ENCODE measurements at places on chromosomes 3 and 15.

DNA sequence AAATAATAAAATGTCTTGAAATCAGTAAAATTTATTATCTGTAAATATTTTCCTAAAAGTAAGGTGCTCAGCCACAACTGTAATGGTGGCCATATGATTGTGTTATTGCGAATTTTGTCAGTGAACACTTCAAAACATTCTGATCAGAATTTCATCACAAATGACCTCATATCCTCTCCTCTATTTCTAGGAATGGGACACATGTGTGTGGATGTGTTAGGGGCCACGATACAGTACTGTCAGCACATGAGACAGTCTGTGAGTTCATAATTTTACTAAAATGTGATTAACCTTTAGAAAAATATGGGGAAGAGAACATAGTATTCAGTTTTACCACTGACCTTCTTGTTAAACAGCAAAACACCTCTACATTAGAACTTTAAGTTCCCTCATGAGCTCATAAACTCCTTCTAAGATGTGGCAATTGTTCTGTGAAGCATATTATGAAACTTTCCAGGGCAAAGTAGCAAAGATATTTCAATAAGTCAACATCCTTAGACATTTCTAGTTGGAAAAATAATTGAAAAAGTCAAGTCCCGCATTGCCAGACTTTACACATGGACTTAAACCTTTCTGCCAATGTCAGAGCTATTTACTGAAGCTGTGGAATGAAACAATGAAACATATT, 158.2 kb upstream of the ABI3BP start:
- DNase-seq = no peak

GRCh38 chr3:31433679-31433992, 99.1 kb upstream of the STT3B start:
- DNase-seq = no peak

DNA sequence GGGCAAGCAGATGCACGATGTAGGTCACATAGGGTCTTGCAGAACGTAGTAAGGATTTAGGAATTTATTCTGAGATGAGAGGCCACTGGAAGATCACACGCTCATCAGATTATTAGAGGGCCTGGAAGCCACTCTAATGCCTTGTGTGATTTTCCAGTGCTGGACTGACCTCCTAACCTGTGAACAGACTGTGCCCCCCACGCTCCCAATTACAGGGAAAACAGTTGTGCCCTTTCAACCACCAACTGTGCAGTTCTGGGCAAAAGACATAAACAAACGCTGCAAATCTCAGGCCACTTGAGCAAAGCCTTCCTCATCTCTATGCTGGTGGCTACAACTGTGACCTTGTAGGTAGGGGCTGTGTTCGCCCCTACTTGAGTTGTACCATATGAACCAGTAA, 48.2 kb upstream of the BOC start:
- no peak for DNase-seq

GRCh38 chr3:148992027-148992634, 791 bp downstream of the GYG1 start:
- peak; percentile 58 for DNase-seq

GRCh38 chr15:79644091-79644490, 212.0 kb downstream of the MINAR1 start:
- no peak for DNase-seq

DNA sequence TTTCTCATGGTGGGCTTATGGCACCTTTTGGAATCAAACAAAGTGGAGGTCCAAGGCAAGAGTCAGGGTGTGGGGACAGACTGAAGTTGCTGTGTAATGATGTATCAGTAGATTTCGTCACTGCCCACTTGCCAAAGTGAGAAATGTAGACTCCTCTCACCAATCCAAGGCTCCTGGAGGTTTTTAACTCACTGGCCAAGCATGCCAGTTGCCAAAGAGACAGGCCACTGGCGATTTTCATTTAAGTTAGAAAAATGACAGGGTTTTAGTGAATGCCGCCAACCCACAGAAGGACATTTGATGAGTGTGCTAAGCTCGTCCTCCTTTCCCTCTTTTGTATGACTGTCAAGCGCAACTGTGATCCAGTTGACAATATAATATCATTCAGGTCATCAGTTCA, 209.2 kb downstream of the FEZF2 start:
- no peak for DNase-seq

DNA sequence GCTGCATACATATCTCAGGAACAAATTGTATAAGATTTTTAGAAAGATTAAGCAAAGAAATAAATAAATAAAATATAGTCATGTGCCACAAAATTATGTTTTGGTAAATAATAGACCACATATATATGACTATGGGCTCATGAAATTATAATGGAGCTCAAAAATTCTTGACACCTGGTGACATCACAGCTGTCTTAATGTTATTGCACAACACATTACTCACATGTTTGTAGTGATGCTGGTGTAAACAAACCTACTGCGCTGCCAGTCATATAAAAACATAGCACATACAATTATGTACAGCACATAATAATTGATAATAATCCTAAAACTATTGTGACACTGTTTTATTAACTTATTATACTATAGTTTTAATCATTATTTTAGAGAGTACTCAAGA, 1159.1 kb downstream of the SI start:
- no peak for DNase-seq

- no peak for DNase-seq
Measured at GRCh38 chr3:47440131-47440530, 35.6 kb downstream of the SCAP start.

DNA sequence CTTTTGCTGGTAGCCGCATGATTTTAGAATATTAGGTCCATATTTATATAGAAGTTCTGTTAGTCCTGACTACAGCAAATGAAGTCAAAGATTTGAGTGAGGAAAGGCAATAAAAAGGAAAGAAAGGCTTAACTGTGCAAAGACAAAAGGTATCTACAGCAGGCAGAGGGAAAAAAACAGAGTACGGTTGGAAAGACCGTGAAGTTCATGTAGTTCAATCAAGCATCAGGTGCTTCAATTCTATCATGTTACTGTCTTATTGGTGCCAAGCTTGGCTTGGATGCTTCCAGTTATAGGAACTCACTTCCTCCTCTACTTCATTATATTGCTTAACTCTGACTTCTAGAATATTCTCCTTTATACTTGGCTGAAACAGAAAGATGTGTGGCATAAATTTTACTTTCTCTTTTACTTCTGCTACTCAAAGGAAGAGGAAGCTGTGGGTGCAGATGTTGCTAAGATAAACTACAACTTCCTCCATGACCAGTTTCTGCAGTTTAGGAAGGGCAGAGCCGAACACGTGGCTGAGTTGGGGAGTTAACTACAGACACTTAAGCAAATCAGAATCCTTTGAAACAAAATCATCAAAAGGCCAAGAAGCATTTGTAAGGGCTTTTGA, 72.6 kb upstream of the ZBED2 start:
- peak; percentile 89 for DNase-seq

DNA sequence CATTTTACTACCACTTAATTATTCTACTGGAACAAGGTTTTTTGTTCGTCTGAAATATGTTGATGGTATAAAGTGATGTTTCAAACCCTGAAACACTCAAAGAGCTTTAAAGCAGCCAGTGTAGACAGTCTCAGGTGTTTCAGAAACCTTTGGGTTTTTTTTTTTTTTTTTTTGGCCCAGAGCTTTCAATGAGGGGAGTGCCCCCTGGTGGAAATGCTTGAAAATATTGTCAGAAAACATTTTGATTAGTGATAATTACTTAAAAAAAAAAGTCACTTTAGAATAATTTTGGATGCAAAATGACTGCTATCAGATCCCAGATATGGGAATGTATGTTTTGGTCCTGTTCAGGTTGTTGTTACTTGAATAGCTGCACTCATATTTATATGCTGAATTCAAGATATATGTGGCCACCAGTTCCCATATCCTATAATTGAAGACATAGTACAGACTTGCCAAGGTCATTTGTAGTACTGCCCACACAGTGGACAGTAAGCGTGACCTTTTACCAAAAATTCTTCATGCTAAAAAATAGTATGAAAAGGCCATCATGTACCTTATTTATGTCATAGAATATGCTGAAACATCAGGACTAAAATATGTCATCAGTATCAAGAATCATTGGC, 35.9 kb downstream of the SATB1 start:
- no peak for DNase-seq

DNA sequence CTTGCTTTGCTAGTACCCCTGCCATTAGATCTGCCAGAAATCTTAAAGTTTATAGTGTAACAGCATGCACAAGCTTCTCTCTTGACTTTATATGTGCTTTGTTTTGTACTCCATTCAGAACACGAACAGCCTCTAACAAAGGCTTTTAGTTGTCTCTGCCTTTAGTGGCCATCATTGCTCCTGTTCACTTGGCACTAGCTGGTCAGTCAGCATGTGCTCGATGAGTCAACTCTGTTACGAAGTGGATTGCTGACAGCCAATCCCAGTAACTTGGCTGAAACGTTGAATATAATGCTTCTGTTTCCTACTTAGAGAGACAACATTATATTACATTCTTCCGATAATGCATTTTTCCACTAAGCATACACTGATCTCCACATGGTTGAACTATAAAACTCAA, 349.2 kb downstream of the NAALADL2 start:
- no peak for DNase-seq

- no peak for DNase-seq
Measured at GRCh38 chr3:47961815-47962606, 54.2 kb downstream of the MAP4 start.

DNA sequence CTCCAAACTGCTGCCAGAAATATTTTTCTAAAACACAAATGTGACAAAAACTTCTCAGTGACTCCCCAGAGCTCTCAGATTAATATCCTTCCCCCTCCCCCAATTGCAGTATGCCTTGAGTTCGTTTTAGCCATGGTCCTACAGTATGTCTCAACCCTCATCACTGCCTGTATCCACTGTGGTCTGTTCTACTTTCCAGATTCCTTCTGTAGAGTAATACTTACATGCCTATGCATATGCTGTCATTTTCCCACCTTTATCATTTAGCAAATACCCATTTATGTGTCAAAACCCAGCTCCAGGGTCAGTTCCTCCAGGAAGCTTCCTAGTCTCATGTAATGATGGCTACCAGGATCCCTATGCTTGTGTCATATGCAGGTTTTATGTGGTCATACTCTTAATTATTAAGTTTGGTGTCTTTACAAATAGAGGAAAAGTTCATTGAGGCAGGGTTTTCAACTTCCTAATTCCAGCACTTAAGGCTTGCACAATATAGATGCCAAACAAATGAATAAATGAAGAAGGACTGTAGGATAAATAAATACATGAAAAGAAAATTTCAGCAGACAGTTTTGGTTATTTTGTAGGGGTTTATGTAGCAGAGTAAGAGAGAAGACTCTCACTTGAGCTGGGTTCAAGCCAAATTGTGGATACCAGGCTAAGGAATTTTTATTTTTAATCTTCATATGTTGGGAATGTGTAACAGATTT, 170.8 kb downstream of the ALCAM start:
- DNase-seq = no peak

DNA sequence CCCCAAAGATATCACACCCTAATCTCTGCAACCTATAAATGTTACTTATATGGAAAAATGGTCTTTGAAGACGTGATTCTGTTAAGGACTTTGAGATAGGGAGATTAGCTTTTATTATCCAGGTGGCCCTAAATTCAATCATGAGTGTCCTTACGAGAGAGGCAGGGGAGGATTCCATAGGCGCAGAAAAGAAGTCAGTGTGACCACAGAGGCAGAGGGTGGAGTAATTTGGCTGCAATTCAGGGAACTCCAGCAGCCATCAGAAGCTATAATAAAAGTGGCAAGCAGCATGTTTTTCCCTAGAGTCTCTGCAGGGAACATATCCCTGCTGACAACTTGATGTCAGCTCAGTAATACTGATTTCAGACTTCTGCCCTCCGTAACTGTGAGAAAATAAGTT, 315.2 kb upstream of the ROBO2 start:
- DNase-seq = no peak

GRCh38 chr15:69897471-69898237, 200.1 kb downstream of the TLE3 start:
- no peak for DNase-seq

DNA sequence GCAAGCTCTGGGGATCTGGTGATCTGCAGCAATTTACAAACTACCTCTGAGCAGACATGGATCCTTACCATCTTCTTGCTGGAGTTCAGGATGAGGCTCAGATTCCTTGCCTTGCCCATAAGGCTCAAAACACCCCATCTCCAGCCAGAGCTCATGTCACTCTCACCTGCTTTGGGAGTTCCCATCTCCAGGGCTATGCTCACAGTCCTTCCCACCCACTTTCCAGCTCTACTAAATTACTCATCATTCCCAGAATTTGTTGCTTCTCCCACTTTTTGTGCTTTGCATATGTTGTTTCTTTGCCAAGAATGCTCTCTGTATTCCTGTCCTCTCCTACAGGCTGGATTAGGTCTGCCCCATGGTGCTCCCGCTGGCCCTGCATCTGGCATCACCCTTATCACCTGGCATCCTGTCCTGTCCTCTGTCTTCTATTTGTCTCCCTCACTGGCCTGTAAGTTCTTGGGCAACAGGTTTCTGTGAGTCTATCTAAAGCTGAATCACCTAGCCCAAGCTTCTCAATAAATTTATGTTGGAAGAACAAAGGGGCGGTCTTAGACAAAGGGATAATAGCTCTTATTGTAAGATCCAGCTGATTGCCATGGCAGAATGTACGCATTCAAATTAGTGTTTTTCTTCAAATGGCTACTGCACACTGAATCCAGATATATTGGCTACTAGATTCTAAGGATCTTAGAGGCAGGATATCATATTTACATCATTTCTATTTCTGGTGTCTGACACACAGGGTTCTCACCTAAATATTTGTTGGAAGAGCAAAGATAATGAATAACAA, 179.2 kb downstream of the CLSTN2 start:
- no peak for DNase-seq

DNA sequence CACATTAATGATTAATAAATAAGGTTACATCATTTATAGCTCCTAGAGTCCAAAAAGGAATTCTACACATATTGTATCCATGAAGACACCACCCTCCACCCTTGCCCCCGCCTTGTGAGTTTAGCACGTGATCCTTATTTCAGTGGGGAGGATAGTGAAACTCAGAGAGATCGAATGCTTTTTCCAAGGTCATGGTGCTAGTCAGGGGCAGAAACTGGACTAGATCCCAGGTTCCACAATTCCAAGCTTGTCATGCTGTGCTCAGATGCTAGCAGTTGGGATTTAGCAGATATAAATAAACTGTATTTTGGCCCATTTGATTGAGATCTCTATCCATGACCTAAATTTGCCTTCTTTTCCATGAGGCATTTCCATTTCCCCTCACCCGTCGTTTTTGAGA, 227.4 kb upstream of the THRB start:
- no peak for DNase-seq

DNA sequence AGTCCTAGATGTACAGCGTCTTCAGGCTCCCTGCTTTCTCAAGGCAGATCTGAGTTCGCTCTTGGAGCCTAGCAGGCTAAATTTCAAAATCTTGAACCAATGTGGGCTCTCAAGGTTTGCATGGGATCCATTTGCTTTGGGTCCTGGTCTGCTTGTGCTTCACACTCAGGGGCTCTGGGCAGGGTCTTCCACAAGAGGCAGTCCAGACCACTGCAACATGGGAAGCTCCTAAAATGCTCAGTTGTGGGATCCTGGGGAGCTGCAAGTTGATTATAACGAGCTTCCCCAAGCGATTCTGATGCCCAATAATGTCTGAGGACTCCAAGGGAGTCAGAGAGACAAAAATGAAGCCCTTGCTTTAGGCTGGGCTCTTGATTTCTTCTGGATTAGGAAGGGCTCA, 6.7 kb downstream of the NUTM1 start:
- DNase-seq = no peak

GRCh38 chr3:85162905-85163304, 204.1 kb downstream of the CADM2 start:
- DNase-seq = no peak

- no peak for DNase-seq
Measured at GRCh38 chr15:60966316-60966715, 262.8 kb downstream of the RORA start.

Data from CD4-positive, alpha-beta T cell treated with Interferon alpha-2 for 1 hour (primary cell).